MM.1S (cell line): ENCODE measurements at places on chromosomes 1 and 21.

GRCh38 chr1:186678155-186678554 lies 2.1 kb downstream of the PTGS2 start:
- no peak for DNase-seq
- no peak overlapping the region for H3K4me3 ChIP-seq
- no peaks in the 10 kb centered on the region for H3K27me3 ChIP-seq
- H3K4me1 ChIP-seq, result peaks cover 2% of the 10 kb centered on the region
- H3K36me3 ChIP-seq, result no peaks in the 10 kb centered on the region
- H3K27ac ChIP-seq, result no peak overlapping the region

DNA sequence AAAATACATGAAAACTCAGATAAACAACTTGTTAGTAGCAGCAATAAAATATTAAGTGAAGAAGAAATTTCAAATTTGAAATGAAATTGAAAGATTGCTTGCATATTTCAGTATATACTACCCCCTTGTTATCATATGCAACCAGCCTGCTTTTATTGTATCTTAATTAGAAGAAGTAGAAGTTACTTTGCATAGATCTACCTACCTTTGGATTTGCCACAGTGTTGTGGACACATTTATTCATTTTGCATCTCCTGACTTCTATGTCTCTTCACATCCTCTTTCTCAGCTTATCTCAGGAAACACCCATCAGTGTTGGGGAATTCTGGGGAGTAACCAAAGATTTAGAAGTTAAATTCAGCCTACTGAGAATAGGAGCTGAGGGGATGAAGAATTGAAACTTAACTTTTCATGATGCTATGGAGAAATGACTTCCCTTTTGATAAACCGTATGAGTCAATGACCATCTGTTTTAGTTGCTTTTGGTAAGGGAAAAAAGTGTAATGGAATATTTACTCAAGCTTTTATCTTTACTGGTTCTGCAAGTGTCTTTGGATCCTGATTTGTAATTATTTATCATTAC lies 96.9 kb downstream of the RGL1 start:
- H3K36me3 ChIP-seq, result no peaks in the 10 kb centered on the region
- H3K27me3 ChIP-seq, result no peaks in the 10 kb centered on the region
- peaks cover 24% of the 10 kb centered on the region for H3K4me1 ChIP-seq
- DNase-seq, result no peak
- H3K27ac ChIP-seq, result peak overlapping the region; percentile 42; the same call in 1 of the 2 replicates

DNA sequence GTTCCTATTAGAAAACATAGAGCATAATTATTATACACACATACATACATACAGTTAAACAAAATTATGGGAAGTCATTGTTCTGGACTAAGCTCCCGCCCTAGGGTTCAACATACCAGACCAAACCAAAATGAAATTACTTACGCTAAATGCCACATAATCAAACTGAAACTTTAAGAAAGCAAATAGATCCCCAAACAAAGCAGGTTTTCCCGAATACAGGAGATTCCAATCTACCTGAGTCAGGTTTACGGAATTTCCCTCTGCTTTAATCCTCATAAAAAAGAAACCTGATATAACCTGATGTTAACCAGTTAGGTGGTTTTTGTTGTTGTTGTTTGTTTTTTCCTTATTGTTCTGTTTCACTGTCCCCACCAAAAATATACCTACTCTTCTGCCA lies 1886.9 kb downstream of the NCAM2 start:
- H3K4me1 ChIP-seq, result no peaks in the 10 kb centered on the region
- H3K4me3 ChIP-seq, result no peak overlapping the region
- H3K36me3 ChIP-seq, result no peaks in the 10 kb centered on the region
- no peak overlapping the region for H3K27ac ChIP-seq
- DNase-seq, result no peak

- no peak overlapping the region for H3K4me3 ChIP-seq
- H3K27me3 ChIP-seq, result no peaks in the 10 kb centered on the region
- no peaks in the 10 kb centered on the region for H3K36me3 ChIP-seq
Measured at GRCh38 chr1:162951553-162952315, 90.8 kb upstream of the CCDC190 start.

GRCh38 chr1:178537382-178538090 lies 24.6 kb downstream of the TEX35 start:
- no peaks in the 10 kb centered on the region for H3K27me3 ChIP-seq
- H3K27ac ChIP-seq, result no peak overlapping the region

DNA sequence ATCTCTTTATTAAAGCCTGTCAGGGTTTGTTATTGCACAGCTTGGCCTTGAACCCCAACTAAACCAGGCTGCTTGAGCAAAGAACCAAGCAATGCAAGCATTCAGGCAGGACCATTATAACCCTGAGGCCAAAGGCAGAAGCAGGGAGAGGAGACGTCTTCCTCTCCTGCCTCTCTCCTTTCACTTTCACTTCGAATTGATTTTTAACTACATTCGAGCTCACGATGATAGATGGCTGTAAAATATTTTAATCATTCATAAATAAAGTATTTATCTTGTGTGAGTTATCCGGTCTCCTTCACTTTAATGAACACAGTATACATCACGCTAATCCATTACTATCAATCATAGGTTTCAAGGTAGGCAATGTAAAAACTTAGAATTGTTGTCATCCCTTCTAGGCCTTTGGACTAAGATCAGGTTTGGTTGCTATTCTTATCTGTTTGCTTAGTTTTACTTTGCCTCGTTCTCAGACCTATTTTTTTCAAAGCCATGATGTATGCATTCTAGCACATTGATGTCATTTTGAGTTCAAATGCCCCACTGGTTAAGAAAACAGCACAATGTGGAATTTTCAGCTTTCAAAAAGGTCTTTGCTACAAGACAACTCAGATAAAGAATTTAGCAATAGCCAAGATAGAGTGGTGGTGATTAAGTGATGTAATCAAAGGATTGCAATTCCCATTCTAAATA lies 480.2 kb upstream of the RUNX1 start:
- peak overlapping the region; percentile 62 for H3K4me3 ChIP-seq
- H3K36me3 ChIP-seq, result no peaks in the 10 kb centered on the region
- H3K27me3 ChIP-seq, result no peaks in the 10 kb centered on the region
- peaks cover 12% of the 10 kb centered on the region; the same call in 1 of the 2 replicates for H3K4me1 ChIP-seq
- DNase-seq, result peak; percentile 77

DNA sequence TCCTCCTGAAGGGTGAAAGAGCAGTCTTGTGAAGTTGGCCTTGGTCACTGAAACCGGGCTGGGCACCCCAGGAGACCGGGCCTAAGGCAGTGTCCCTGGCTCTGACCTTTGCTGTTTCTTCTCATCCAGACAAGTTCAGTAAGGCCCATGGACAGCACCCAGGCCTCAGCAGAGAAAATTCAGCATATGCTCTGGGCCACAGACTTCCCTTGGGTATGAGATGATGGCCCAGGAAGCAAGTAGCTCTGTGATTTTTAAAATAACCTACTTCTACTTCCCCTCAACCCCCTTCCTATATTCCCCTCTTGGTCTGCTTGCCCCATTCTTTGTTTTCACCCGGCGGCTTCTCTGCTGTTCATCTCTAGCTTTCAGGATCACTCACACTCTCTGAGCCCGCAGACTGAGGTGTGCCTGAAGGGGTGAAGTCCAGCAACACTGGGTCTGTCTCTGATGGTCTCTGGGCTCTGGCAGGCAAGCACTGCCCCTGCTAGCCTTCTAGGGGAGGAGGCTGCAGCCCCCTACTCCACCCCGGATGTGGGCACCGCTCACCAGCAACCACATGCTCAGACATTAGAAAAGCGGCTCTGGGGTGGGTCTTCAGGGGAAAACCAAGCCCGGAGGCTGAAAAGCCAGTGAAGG lies 2.9 kb upstream of the GPR25 start:
- no peaks in the 10 kb centered on the region for H3K27me3 ChIP-seq
- no peak overlapping the region for H3K4me3 ChIP-seq
- no peak for DNase-seq
- peaks cover 39% of the 10 kb centered on the region for H3K4me1 ChIP-seq

GRCh38 chr1:65424573-65424889 lies 4.1 kb downstream of the LEPR start:
- H3K4me3 ChIP-seq, result no peak overlapping the region
- no peak for DNase-seq
- H3K4me1 ChIP-seq, result 0 out of 2 replicates have a peak, but pooled peaks cover 4% of the 10 kb centered on the region
- no peak overlapping the region for H3K27ac ChIP-seq
